Renal cortex interstitium (tissue), 15 donors: ENCODE measurements at places on chromosomes 7 and 10.

DNA sequence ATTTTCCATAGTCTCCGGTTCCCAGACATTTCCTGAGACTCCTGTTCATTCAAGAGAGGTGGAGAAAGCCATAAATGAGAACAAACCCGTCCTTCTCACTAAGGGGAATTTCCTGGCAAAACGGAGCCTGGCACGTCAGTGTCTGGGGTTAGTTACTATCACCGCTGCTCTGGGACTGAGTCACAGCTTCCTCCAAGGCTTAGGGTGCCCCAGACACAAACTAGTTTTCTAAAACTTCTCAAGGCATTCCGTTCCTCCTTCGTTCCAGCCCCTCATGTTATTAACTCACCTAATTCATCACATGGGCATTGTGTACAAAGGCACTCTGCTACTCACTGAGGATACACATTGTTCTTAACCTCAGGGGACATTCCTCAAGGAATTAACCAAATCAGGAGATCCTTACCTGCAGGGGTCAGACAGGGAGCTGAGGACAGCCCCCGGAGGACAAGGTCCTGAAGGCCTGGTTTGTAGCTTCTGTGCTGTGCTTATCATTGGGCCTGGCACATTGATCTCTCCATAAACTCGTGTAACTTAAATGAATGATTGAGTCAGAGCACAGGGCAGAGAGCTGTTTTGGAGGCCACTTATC lies 103.0 kb upstream of the KLF6 start:
- DNase-seq: no peak

DNA sequence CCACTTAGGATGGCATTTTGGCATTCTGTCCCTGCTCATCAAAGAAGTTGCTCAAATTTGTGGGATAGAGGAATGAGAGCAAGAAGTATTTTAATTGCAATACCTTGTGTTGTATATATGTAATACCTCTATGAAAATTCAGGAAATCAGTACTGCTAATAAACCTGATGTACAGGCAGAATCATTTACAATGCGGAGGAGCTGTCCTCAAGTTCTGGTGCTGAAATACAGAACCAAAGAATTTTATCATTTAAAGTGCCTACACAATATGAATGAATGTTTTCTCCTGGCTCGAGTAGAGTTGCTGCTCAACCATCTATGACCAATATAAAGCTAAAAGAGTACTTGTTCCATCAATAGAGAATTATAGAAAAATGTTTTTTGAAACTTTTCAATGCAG lies 305.8 kb downstream of the PLXNA4 start:
- peak; percentile 45 for DNase-seq

- DNase-seq: no peak
Measured at GRCh38 chr10:26627324-26627723, 70.2 kb upstream of the PDSS1 start.

- DNase-seq: no peak
Measured at GRCh38 chr10:17793823-17794644, 15.1 kb upstream of the MRC1 start.

- no peak for DNase-seq
Measured at GRCh38 chr10:127587668-127588365, 38.7 kb downstream of the NPS start.

GRCh38 chr7:2886900-2887299 lies 42.8 kb upstream of the GNA12 start:
- peak; percentile 71 for DNase-seq

DNA sequence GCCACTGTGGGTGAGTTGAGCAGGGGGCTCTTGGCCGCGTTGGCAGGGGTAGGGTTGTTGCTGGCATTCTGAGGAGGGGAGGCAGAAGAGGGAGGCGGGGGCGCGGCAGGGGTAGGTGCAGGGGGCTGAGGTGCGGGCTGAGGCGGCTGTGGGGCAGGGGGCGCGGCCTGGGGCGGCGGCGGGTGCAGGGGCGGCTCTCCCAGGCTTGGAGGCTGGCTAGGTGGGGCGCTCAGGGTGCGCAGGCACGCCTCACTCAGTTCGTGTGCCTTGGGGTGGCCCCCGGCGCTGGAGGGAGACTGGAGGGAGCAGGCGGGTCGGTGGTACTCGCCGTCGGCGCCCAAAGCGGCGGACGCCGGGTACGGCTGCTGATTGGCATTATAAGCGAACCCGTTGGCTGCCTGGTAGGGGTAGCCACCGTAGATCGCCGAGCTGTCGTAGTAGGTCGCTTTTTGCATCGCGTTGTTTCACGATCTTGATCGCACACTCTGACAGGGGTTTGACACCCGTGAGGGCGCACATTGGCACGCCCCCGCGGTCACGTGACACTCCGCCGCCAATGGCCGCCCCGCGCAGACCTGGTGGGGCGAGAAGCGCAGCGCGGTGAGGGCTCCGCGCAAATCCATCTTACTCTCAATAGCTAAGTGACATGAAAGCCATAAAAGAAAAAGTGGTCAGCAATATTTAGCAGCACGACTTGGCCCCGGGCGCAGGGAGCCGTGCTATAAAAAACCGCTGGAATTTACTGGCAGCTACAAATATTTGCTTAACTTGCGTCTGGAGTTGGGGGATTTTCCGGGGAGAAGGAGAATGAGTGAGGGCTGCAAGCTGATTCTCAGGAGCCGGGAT lies 7.9 kb upstream of the HOXA2 start:
- DNase-seq: no peak

GRCh38 chr7:54869523-54869922 lies 110.5 kb upstream of the SEC61G start:
- DNase-seq: no peak

DNA sequence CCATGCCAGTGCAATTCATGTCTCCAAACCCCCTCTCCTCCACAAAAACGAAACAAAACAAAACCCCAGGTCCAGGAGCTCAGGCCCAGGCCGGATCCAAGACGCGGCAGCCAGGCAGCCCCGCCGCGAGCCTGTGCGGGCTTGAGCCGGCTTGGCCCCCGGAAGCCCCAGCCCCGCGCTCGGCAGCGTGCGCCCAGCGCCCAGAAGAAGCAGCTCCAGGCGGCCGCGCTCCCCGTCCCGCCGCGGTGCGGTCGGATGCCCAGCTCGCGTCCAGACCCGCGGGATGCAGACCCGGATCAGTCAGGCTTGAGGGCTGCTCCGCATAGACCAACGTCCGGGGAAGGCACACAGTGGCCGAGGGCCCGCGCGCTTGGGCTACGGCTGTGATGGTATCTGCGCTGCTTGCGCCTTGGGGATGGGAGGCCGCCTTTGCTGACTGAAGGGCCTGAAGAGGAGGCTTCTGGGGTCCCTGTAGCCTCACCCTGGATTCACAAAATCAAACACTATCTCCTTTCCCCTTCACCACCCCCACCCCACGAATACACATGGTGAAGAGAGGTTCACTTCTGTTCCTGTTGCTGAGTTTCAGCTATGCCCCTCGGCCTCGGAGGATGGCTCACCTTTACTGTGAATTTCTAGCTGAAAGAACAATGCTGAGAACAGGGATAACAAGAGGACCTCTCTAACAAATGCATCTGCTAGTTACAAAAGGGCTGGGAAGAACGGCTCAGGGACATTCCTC lies 79.9 kb upstream of the EN2 start:
- DNase-seq: no peak

- no peak for DNase-seq
Measured at GRCh38 chr7:55484241-55484640, 88.1 kb downstream of the VOPP1 start.

DNA sequence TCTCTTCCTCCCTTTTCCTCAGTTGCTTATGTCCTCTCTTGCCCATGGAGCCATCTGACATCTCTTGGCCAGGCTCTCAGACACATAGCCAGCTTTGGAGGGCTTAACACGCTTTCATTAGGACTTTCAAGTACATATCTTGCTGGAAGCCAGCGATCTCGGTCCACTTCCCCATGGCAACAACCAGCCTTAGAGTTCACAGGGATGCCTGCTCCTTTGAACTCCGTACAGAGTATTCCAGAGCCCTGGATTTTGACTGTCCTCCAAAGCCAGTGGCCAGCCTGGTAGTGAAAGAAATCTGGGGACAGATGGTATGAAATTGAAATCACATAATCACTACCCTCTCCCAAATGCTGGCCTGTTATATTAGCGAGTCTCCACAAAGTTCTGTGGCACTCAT lies 370.5 kb upstream of the NPVF start:
- DNase-seq: no peak

DNA sequence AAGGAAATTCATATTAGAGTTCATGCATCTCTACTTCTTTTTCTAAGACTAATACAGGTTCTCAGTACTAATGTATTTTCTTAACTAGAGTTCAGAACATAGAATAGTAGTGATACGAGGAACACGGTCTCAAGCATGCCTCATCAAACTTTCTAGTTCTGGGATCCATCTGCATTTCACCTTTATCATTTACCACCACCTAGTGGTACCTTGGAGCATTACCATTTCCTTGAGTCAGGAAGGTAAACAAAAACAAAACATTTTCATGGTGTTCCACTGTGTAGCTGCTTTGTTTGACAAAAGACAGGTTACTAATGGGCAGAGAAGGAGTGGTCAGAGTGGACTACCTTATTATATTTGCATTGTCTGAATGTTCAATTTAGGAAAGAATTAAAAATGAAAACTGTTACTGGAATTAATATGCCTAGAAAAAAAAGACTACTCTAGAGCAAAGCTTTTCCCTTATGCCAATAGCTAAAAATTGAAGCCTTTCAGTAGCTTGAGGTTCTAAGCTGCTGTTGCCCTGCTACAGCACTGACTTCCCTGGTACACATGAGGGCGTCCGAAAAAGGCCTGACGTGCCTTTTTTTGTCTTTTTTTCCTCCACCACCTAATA lies 44.5 kb downstream of the STARD3NL start:
- DNase-seq: no peak

DNA sequence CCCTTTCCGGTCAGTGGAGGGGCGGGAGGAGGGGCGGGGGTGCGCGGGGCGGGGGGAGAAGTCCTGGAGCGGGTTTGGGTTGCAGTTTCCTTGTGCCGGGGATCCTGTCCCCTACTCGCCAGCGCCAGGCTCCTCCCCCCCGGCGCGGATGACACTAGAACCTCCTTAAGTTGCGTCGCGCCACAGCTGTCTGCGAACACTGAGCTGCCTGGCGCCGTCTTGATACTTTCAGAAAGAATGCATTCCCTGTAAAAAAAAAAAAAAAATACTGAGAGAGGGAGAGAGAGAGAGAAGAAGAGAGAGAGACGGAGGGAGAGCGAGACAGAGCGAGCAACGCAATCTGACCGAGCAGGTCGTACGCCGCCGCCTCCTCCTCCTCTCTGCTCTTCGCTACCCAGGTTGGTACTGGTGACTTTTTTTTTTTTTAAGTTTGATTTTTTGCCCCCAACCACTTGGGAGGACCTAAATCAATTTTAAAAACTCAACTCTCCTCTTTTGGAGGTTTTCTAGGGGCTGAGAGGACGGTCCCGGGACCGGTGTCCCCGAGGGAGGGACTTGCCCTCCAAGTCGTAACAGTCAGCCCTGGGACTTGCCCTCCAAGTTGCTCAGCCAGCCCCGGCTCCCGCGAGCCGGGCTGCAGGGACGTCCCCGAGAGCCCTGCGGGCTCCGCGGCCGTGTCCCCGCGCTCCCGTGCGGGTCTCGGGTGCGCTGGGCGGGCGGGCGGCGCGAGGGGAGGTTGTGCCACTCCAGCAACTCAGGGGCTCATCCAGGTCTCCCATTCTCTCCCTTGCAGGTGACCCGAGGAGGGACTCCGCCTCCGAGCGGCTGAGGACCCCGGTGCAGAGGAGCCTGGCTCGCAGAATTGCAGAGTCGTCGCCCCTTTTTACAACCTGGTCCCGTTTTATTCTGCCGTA lies at the start of gene GATA3:
GATA3 (plus strand) TSS at position 195 of the 914 bp plus-strand sequence. CDS start 968 bp downstream, outside the sequence.
- DNase-seq: no peak

DNA sequence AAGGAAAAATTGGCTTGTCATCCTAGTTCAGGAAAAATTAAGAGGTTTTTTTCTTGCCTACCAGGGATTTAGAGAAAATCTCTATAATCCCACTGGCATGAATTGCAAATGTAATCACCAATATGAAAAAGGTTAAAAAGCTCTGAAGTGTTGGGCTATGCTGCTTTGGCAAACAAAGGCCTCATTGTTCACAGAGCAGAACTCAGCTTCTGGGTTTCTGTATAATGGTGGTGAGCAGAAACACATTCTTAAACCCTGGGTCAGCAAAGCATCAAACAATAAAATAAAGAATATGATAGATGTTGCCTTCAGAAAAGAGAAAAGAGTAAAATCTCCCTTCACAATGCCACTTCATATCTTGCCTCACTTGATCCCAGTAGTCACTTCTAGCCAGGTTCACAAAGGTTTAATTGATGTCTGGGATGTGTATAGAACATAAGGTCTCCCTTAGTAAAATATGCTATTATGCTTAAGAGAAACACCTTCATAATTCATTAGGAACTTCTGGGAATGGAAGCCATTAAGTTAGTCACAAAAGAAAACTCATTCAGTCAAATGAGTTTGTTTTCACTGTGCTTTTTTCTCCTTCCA lies 1255.5 kb upstream of the PHF14 start:
- no peak for DNase-seq

GRCh38 chr10:132907821-132908620 lies 34.3 kb downstream of the CFAP46 start:
- DNase-seq: no peak

GRCh38 chr10:96138102-96138501 lies 8.0 kb downstream of the ZNF518A start:
- no peak for DNase-seq

DNA sequence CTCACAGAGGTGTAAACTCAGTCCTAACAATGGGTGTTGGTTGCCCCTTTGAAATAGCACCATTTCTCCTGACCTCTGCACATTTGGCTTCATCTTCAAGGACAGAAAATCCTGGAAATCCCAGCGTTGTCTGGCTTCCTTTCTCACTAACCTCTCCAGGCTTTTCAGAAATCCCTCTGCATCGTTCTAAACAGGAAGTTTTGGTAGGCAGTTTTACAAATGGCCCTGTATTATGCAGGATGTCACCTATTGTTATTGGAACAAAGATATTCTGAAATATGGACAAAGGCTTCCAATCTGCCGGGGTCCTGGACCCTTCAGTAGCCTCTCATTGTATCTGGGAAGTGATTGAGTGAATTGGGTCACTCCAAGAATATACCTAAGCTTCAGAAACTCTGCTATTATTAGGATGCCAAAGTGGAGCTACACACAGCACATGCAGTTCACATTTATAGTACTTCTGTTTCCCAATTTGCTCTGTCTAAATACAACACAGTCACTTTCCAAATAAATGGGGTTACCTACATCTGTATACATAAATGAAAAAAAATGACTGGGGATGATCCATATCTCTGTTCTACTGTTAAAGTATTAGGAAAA lies 134.8 kb upstream of the KLF6 start:
- no peak for DNase-seq

GRCh38 chr10:112140110-112140970 lies 43.2 kb downstream of the GPAM start:
- DNase-seq: no peak

DNA sequence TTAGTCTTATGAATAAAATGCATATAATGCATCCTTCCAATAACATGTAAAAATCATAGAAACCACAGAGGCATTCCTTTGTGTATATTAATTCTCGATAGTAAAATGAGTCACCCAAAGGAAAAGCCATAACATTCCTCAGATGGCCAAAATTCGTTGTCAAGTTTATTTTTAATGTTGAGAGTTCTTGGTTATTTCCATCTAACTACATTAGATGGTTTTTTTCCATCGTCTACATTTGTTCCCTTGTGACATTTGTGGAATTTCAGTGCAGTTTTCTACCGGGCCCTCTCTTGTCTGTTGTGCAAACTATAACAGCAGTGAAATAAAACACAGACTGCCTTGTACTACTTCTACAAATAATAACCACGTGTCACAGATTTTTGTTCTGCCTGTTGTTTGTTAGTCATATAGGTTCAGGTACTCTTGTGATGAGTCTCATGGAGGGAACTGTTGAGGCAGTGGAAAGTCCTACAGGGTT lies 54.7 kb upstream of the CCAR1 start:
- DNase-seq: no peak
